ENCODE measurements at places on chromosomes 1 and 21.

DNA sequence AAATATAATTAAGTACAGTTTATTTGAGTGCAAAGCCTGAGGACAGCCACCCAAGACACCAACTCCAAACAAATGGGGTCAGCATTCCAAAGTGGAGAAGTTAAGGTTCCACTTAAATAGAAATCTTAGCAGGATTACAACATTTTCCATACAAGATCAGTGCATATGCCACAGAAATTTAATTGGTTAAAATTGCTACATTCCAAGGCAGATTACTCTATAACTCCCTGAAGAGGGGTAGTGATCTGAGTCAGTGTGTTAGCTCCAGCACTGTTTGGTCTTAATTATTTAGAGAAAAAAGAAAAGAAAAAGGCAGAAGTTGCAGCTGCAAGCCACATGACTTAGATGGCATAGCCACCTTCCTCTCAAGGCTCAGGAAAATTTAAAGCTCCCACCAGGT lies 297.5 kb downstream of the HHIPL2 start:
- no peak for DNase-seq

GRCh38 chr1:232262991-232263390 lies 366.9 kb downstream of the SIPA1L2 start:
- no peak for DNase-seq

- DNase-seq, result no peak
These were observed 2.5 kb downstream of the RHOC start for GRCh38 chr1:112704391-112704933.

DNA sequence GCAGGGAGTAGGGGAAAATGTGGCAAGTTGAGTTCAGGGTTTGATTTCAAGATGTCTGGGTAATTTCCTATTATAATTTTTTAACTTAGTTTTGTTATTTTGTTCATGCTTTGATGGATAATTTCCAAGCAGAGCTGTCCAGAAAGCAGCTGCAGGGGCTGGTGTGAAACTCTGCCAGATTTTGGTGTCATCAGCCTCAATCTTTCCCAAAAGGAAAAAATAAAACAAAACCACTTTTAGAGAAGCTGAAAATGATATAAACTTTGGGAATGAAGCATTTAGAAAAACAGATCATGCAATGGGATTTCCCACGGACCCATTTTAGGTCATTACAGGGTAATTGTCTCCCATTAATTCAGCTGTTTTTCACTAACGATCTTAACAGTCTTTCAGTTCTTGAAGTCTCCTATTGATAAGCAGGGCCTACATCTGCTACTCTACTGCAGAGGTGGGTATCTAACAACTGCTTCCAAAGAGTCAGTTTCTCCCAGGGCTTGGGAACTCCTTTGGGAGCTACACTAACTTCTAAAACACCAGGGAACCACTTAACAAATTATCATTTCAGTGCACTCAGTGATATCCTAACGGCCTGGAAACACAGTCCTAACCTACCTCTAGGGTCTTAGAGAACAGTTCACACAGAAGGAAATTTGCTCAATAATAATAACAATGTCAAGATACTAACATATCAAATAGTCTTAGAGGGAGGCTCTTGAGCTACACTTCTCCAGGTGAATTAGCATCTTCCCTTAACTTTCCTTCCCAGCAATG lies 12.3 kb downstream of the ZNF436 start:
- no peak for DNase-seq

DNA sequence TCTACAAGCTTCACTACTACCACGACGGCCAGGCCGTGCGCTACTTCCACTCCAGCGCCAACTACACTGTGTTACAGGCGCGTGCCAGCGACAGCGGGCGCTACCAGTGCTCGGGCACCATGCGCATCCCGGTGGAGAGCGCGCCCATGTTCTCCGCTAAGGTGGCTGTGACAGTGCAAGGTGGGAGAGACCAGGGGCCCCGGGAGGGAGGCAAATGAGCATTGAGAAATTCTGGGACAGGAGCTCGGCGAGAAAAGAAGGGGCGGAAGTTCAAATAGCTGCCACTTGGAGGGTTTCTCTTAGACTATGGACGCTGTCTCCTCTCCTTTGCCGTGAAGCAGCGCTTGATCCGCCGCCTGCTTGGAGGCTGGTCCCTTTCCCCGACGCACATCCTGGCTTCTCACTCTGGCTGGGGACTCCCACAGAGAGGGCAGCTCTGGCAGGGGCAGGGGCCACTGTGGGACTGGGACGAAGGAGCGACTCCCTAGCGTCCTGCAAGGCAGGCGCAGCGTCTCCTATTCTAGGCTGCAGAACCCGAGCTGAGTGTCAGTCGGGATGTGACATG lies 4.6 kb downstream of the FCRLB start:
- no peak for DNase-seq

- DNase-seq, result no peak
These were observed 300 bp downstream of the USP24 start for GRCh38 chr1:55214934-55215193.

- no peak for DNase-seq
These were observed 31.6 kb downstream of the KRTAP10-1 start for GRCh38 chr21:44508426-44508710.

- DNase-seq, result no peak
These were observed 21.5 kb upstream of the LEFTY2 start for GRCh38 chr1:225962440-225962975.

DNA sequence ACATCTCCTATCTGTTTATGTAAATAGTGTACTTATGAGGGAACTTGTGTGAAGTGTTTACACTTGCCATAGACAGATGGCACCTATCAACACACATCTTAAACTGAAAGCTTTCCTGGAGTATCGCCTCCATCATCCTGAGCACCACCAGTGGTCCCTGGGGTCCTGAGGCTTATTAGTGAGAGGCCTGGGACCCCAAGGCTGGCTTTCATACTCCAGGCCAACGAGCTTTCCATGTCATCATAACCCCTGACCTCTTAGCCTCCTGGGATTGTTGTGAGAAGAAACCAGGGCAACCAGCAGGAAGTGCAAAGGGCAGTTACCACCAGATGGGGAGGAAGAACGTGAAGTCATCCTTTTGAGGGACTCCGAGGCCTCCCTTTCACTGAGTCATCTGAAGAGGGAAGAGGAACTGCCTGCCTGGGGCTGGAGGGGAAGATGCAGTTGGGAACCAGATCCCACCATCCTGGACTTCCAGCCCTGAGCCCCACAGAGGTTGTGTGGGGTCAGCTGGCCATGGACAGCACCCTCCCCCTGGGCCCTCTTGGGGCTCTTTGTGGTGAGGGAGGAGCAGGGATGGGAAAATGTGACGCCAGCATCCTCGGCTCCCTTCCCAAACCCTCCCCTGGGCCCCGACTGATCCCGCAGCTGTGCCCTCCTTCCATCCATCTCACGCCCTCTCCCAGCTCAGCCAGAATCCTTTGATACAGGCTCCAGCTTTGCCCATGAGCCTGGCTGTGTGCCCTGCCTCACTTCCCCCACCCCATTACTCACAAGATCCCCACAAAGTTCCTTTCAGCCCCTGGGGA lies 5.8 kb downstream of the INKA2 start:
- DNase-seq, result no peak

DNA sequence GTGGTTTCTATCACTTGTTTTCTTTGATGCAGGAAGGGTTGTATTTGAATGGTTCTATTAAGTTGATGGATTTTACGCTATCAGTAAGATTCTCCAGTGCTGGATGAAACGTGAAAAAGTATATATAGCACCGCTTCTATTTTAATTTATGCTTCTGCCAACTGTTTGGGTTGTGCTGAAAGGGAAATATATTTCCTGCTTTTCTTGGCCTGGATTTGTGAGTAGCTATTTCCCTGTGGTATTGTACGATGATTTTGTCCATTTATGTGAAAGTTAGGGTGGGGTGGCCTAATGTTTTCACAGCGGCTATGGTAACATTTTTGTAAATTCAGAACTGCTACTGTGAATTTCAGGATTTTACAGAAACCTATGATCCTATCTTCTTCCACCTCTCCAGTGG lies 322 bp downstream of the C1orf162 start:
- no peak for DNase-seq

DNA sequence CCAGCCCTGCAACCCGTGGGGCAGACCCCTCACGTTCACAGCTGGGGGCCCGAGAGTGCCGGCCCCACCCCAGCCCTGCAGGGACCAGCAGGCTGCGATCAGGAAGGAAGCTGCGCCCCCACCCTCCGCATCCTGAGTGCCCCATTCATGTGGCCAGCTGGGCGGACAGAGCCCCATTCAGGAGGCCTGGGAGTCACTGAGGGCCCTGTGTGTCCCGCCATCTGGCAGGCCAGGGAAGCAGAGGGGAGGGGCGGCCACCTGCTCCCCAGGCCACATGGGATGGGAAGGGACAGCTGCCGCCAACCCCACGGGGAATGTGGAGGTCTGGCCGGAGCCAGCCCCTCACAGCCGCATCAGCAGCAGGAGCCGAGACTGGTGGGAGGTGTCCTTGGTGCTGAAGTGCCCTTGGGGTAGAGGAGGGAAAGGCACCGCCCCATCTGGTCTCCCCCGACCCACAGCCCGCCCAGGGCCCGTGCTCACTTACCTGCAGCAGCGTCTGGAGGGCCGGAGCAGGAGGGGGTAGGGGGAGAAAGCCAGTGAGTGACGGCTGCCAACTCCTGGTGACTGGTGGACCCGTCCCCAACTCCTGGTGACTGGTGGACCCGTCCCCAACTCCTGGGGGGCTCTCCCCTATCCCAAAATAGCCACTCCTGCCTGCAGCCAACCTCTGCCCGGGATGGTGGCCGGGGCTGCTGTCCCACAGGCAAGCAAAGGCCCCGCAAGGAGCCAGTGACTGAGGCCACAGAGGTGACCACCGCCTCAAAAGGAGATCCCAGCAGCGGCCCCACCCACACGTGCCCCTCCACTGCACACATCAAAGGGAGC lies 8.7 kb downstream of the ACAP3 start:
- DNase-seq, result no peak

GRCh38 chr21:43193651-43194302 lies 25.0 kb downstream of the CRYAA start:
- DNase-seq, result peak; percentile 46

DNA sequence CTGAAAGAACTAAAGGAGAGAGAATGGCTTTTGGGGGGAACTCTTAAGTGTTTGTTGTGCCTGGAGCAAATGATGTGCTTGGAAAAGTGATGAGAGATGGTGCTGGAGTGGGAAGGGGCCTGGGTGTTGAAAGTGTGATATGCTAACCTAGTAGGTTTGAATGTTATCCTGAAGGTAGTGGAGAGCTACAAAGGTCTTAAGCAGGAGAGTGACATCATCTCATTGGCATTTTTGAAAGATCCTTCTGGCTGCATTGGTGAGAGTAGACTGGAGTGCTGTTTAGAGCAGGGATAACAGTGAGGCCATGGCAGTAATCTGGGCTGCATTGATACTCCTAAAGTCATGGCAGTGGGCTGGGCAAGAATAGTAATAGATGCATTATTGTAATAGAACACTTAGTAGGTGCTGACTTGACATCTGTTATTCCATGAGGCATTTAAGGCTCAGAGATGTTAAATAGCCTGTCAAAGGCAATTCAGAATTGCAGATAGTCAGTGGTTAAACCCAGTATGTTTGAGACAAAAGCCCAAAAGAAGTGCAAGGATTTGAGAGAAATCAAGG lies 44.5 kb downstream of the MDM4 start:
- DNase-seq, result peak; percentile 20

GRCh38 chr1:72207059-72207458 lies 75.3 kb downstream of the NEGR1 start:
- no peak for DNase-seq

DNA sequence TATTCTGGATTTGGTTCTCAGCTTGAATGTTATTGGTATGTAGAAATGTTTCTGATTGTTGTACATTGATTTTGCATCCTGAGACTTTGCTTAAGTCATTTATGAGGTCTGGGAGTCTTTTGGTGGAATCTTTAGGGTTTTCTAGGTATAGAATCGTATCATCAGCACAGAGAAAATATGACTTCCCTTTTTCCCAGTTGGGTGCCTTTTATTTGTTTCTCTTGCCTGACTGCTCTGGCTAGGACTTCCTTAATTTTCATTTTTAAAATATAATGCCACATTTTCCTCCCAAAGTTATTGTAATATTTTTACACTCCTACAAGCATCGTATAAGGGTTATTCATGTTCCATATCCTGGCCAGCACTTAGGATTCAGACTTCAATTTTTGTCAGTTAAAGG lies 111.1 kb downstream of the FNBP1L start:
- no peak for DNase-seq

- DNase-seq, result no peak
These were observed 6.2 kb downstream of the CPLANE2 start for GRCh38 chr1:16230744-16231143.

DNA sequence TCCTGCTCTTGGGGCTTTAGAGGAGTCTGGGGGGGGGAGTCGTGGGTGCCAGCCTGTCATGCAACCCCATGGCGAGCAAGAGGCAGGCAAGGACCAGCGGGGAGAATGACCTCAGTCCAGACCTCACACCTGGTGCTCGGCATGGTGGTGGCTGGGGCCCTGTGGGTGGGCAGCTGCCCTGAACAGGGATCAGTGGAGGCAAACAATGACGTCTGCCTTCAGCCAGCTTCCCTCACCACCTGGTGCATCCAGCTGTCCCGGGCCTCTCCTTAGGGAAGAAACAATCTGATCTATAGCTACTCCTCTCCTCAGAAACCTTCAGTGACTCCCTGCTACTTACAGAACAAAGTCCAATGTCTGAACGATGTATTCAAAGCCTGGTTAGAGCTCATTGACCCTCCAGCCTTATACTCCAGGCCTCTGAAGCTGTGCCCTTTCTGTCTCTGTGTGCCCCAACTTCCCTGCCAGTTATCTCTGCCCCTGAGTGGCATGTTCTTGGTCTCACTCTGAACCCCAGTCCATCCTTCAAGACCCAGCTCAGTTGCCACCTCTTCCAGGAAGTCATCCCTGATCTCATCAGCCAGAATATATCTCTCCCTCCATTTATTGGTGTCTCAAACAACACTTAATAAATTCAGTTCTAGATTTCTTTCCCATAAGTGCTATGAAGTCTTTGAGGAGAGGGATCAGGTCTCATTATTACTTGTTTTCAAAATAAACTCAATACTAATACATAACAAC lies 6.6 kb downstream of the PADI2 start:
- no peak for DNase-seq

DNA sequence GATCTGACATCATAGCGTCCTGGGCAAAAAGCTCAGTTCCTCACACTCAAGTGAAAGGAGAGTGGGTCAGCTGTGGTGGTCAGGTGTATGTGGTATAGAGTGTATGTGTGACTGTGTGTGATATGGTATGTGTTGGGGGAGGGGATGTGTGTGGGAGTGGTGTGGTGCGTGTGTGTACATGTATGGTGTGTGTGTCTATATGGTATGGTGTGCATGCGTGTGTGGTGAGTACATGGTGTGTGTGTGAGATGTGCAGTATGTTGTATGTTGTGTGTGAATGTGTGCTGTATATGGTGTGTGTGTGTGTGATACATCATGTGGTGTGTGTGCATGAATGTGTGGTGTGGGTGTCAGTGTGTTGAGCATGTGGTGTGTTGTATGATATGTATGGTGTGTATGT lies 20.9 kb downstream of the FAM3B start:
- DNase-seq, result no peak

DNA sequence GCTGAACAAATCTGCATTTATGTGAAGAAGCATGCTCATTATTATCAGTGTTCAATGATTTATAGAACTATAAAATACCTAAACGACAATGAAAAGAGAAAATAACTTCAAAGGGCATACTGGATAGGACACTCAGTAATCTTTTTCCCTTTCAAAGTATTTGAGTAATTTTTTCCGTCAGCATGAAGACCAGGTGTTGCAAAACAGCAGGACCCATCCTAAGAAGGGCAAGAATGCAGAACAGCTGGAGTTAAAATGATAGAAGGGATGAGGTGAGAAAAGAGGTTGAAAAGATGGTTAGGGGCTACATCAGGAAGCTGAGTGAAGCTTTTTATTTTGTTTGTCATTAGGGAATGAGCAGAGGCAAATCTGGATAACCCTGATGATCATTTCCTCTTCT lies 7.1 kb upstream of the RGS18 start:
- no peak for DNase-seq
